ENCODE measurements at places on chromosomes 6 and 20. TPM values are rescaled to one million over a fixed set of nuclear protein-coding genes. Genes with fewer than 3 reads are reported as not detected.

- peaks cover 43% of the 10 kb centered on the region for H3K36me3 ChIP-seq
- peaks cover 40% of the 10 kb centered on the region for H3K4me1 ChIP-seq
- H3K27me3 ChIP-seq = no peaks in the 10 kb centered on the region
Observed at GRCh38 chr6:160070427-160070826, 51.2 kb upstream of the SLC22A1 start.

Gene PNPLA1
- polyA plus RNA-seq = not detected

DNA sequence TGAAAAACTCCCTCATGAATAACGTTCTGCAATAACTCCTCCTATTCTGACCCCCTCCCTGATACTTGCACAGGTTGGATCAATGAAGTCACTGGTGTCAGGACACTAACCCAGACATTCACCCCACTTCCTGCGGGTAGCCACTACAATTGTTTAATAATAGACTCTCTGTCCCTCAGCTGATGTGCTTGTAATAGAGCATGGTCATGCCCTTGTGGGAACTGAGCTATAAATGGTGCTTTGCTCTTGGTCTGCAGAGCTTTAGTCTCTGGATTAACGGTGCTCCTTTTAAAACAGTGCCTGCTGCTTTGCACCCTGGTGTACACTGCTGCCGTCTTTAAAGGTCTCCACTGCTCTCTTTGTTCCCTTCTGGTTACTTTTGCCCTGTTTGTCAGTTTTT is 127.3 kb downstream of the BACH2 start:
- no peaks in the 10 kb centered on the region for H3K36me3 ChIP-seq
- DNase-seq = no peak
- H3K27ac ChIP-seq = peak overlapping the region; percentile 65
- H3K27me3 ChIP-seq = no peaks in the 10 kb centered on the region
- H3K4me3 ChIP-seq = no peak overlapping the region

- no peaks in the 10 kb centered on the region for H3K36me3 ChIP-seq
- H3K27ac ChIP-seq = no peak overlapping the region
- H3K27me3 ChIP-seq = peaks cover 9% of the 10 kb centered on the region
Observed at GRCh38 chr20:48247961-48248360, 462.7 kb upstream of the SULF2 start.

DNA sequence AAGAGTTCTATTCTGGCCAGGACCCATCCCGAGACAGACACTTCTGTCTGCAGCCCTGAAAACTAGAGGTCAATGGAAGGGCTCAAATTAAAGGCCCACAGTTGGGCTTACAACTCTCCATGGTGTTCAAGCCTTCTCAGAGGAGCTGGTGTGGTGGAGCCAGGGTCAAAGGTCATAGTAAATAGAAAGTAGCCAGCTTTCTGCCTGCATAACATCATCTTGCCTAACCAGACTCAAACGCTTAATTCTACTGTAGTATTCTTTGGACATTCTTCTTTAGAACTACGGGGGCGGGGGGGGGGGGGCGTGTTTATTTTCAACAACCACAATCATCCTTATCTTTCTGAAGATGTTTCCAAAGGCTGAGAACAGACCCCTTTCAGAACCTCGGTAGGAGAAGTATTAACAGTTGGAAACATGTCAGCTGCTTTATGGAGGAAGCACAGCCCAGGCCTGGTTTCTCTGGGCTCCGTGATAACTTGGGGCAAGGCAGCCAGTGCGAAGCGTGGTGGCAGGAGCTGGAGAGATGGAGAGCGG is 1.5 kb upstream of the RREB1 start:
- DNase-seq = no peak
- peak overlapping the region; percentile 96 for H3K27ac ChIP-seq
- peaks cover 24% of the 10 kb centered on the region for H3K4me1 ChIP-seq
- H3K36me3 ChIP-seq = no peaks in the 10 kb centered on the region
- H3K27me3 ChIP-seq = no peaks in the 10 kb centered on the region

GRCh38 chr6:146470091-146470770 is 73.4 kb upstream of the RAB32 start:
- H3K4me1 ChIP-seq = no peaks in the 10 kb centered on the region
- no peak overlapping the region for H3K27ac ChIP-seq
- H3K4me3 ChIP-seq = no peak overlapping the region
- H3K27me3 ChIP-seq = no peaks in the 10 kb centered on the region
- no peaks in the 10 kb centered on the region for H3K36me3 ChIP-seq

Gene KIF3B
- 2.2 TPM for polyA plus RNA-seq

Gene TP53TG5
- polyA plus RNA-seq = 0.42 TPM

DNA sequence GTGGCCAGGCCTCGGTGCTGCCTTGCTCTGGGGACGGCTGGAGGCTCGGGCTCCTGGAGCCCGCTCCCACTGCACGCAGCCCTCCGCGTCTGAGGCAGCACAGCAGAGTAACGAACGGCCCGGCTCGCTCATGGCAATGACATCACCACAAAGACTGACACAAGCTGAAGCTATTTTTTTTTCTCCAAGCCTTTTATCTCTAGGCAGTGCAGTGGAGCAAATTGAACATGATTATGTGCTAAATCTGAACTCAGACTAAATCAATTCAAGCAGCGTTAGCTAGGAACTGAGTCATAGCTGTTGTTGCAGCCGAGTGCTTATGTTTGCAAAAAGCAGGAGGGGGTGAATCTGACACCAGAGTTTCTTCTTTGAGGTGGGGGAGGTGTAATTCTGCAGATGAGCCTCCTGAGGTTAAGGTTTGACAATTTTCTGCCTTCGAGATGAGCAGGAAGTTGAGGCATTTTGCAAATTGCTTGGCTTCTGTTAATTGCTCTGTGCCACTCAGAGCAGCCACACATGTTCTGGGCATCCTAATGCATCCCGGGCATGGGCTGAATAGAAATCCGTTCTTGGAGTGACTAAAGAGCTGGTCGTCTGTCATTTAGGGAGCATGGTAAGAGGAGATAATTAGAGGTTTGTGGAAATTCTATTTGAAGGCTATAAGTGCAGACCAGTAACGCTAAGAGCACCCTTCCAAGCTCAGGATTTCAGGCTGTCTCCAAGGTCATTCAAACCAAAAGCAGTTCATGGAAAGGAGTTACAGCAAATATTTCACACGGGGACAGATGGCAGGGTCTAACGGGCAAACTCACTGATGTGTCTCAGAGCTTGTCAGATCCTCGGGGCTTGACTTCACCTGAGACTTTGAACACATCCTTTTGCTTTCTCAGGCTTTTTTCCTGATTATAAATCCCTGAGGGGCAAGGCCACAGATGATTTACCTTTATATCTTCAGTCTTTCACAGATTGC is 155.1 kb upstream of the ENPP5 start:
- H3K36me3 ChIP-seq = no peaks in the 10 kb centered on the region
- peaks cover 5% of the 10 kb centered on the region for H3K4me1 ChIP-seq
- no peak overlapping the region for H3K4me3 ChIP-seq
- H3K27ac ChIP-seq = no peak overlapping the region

GRCh38 chr6:4805553-4806336 is 29.5 kb downstream of the CDYL start:
- peak; percentile 5 for DNase-seq
- peaks cover 88% of the 10 kb centered on the region for H3K4me1 ChIP-seq
- no peaks in the 10 kb centered on the region for H3K27me3 ChIP-seq
- no peak overlapping the region for H3K4me3 ChIP-seq
- H3K36me3 ChIP-seq = peaks cover 5% of the 10 kb centered on the region

GRCh38 chr6:100202417-100203194 is 208.6 kb upstream of the MCHR2 start:
- H3K27ac ChIP-seq = no peak overlapping the region
- no peaks in the 10 kb centered on the region for H3K27me3 ChIP-seq
- H3K36me3 ChIP-seq = no peaks in the 10 kb centered on the region
- DNase-seq = no peak

Gene FOXF2
- not detected for polyA plus RNA-seq

Gene BRD2
- polyA plus RNA-seq = 29.8 TPM

Gene KCNK5
- polyA plus RNA-seq = not detected

Gene IYD
- polyA plus RNA-seq = not detected

Gene MMS22L
- 2.5 TPM for polyA plus RNA-seq

Gene PRR18
- not detected for polyA plus RNA-seq

Gene LAMP5
- not detected for polyA plus RNA-seq

- no peak for DNase-seq
- no peaks in the 10 kb centered on the region for H3K36me3 ChIP-seq
- peaks cover 17% of the 10 kb centered on the region for H3K27me3 ChIP-seq
- no peak overlapping the region for H3K4me3 ChIP-seq
- no peak overlapping the region for H3K27ac ChIP-seq
Observed at GRCh38 chr6:163626073-163626867, 211.8 kb downstream of the QKI start.

GRCh38 chr6:40968620-40969164 is 70.3 kb downstream of the UNC5CL start:
- H3K27me3 ChIP-seq = peaks cover 5% of the 10 kb centered on the region
- no peaks in the 10 kb centered on the region for H3K36me3 ChIP-seq
- H3K4me1 ChIP-seq = no peaks in the 10 kb centered on the region
- H3K27ac ChIP-seq = no peak overlapping the region
- DNase-seq = no peak

- H3K27me3 ChIP-seq = no peaks in the 10 kb centered on the region
- DNase-seq = no peak
- no peaks in the 10 kb centered on the region for H3K36me3 ChIP-seq
- no peak overlapping the region for H3K4me3 ChIP-seq
Observed at GRCh38 chr6:156994215-156995076, 217.3 kb downstream of the ARID1B start.

Gene MUC22
- polyA plus RNA-seq = not detected

DNA sequence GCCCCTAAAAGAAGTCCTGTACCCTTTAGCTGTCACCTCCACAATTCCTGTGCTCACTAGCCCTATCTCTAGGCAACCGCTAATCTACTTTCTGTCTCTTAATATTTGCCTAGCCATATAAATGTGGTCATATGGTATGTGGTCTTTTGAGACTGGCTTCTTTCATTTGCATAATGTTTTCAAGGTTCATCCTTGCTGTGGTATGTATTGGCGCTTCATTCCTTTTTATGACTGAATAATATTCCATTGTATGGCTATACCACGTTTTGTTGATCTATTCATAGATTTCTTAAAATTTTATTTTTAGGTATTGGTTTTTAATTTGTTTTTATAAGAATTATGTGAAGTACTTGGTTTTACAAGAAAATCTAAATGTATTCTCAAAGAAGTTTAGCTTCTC is 70.0 kb downstream of the MAP3K4 start:
- H3K4me3 ChIP-seq = no peak overlapping the region
- H3K4me1 ChIP-seq = peaks cover 19% of the 10 kb centered on the region
- H3K27ac ChIP-seq = no peak overlapping the region
- DNase-seq = no peak
- no peaks in the 10 kb centered on the region for H3K27me3 ChIP-seq

Gene OR2H1
- not detected for polyA plus RNA-seq

Gene LTB
- polyA plus RNA-seq = 707 TPM

DNA sequence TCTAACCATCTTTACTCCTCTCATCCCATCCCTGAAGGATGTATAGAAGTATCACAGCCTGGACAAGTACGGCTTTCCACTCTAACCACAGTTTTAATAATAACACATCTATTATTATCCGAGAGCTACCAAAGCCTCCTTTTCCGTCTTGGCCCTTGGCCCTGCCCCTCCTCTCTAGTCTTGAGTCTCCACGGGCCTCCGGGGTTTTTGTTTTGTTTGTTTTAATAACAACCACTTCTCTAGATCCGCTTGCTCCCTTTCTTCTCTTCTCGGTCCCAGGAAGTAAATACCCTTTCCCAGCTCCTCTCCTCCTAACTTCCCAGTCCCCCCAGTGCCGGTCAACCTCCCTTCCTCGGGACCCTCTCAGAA is 661 bp downstream of the LCA5 start:
- H3K27me3 ChIP-seq = no peaks in the 10 kb centered on the region
- no peaks in the 10 kb centered on the region for H3K36me3 ChIP-seq
- no peak overlapping the region for H3K27ac ChIP-seq
- no peak overlapping the region for H3K4me3 ChIP-seq
- no peaks in the 10 kb centered on the region for H3K4me1 ChIP-seq
- no peak for DNase-seq

DNA sequence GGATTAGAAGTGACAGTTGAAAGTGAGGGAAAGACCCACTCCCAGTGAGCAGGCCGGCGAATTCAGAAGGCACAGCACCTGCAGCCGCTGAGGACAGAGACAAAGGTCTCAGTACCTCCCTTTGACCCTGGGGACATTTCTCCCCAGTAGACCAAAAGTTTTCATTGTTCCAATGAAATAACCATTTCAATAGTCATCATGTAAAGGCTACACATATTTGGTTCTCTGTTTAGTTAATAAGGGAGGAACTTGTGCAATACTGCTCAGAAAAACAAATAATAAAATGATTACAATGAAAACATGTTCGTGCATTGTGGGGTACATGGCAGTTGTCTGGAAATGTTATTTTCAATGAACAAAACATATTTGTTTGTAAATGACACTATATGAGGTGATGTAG is 52.5 kb downstream of the EDN1 start:
- no peak overlapping the region for H3K4me3 ChIP-seq
- H3K36me3 ChIP-seq = no peaks in the 10 kb centered on the region
- H3K27me3 ChIP-seq = peaks cover 4% of the 10 kb centered on the region
- no peak for DNase-seq
- H3K27ac ChIP-seq = no peak overlapping the region

- peaks cover 8% of the 10 kb centered on the region for H3K4me1 ChIP-seq
- peaks cover 55% of the 10 kb centered on the region for H3K36me3 ChIP-seq
- no peaks in the 10 kb centered on the region for H3K27me3 ChIP-seq
Observed at GRCh38 chr6:24831771-24832716, 33.3 kb upstream of the ARMH2 start.

Gene BMP2
- polyA plus RNA-seq = not detected

Gene PRL
- 2.6 TPM for polyA plus RNA-seq

- peaks cover 3% of the 10 kb centered on the region for H3K27me3 ChIP-seq
- H3K36me3 ChIP-seq = no peaks in the 10 kb centered on the region
- no peak overlapping the region for H3K27ac ChIP-seq
- no peak for DNase-seq
- no peak overlapping the region for H3K4me3 ChIP-seq
Observed at GRCh38 chr6:54085541-54085940, 25.7 kb upstream of the MLIP start.

DNA sequence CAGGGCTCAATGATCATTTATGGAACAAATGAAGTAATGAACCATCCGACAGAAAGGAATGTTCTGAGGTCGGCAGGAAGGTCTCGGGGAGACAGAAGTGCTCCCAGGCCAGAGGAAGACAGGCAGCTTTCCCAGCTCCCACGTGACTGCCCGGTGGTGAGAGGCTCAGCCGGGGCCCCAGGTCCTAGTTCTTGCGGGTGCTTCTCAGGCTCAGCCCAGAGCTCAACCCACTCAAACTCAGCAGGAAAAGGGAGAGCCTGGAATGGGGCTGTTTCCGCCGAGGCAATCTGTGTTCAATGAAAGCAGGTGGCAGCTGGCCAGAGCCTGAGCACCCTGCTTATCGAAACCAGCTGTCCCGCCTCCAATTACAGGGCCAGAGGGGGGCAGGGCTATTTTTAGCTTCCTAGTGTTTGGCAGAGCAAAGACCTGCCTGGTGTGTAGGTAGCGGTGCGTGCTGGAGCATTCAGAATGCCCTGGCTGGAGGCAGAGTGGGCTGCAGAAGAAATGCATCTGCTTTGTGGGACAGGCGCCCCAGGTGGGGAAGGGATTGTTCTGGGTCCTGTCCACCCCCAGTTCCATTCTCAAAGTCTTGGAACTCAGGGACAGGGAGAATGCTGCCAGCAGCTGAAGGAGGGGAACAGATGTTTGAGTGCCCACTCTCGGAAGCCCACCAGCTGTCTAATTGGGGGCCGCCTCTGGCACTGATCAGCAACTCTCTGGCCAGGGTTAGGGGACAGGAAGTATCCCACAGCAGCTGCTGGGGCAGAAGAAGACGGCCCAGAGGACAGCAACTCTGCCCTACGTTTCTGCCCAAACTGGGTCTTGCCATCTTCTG is 145.1 kb downstream of the PREX1 start:
- no peak overlapping the region for H3K4me3 ChIP-seq
- H3K4me1 ChIP-seq = peaks cover 20% of the 10 kb centered on the region
- no peaks in the 10 kb centered on the region for H3K27me3 ChIP-seq

All from naive thymus-derived CD8-positive, alpha-beta T cell (primary cell).